H1 (cell line): ENCODE measurements at places on chromosomes 3 and 15. TPM values are rescaled to one million over a fixed set of nuclear protein-coding genes. Genes with fewer than 3 reads are reported as not detected.

DNA sequence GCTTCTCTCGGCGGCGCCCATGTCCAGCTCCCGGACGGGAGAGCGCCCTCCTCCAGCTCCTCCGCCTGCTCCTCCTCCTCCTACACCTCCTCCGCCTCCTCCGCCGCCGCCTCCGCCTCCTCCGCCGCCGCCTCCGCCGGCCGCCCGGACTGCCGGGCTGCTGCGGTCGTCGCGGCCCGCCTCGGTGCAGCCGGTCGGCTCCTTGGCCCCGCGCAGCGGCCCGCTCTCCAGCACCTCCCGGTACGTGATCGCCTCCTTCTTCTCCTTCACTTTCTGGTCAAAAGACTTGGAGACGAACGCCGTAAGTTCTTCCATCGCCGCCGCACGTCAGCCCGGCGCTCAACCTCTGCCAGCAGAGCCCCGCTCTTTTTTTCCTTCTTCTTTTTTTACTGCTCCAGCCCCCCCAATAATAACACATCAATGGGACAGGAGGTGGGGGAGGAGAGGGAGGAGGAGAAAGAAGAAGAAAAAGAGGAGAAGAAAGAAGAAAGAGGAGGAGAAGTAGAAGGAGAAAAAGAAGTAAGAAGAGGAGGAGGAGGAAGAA lies 438 bp downstream of the SHOX2 start:
- no peak for DNase-seq

DNA sequence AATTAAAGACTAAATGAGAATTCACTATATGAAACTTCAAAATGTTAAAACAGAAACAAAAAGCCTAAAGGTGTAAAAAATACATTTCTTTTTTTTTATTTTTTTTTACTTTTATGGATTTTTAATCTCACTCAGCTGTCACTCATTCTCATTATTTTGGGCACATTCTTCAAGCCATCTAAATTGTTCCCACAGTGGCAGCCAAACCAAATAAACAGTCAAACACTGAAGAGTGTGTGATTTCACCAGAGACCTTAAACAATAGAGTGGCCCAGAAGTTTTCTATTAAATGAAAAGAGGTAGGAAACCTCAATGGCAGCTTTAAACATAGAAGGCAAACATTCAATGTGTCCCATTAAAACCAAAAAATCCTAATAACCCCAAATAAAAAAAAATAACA lies 616.1 kb downstream of the OTOL1 start:
- no peak for DNase-seq

MUC4 gene
- total RNA-seq: 1.4 and 2.0 TPM in 2 replicates

GRCh38 chr15:68096099-68096498 lies 42.0 kb downstream of the PIAS1 start:
- DNase-seq: no peak

- no peak for DNase-seq
Observed at GRCh38 chr3:61683549-61684236, 122.3 kb downstream of the PTPRG start.

- DNase-seq: no peak
Observed at GRCh38 chr3:60056404-60056803, 1006.6 kb upstream of the CFAP20DC start.

GOLGA6L4 gene
- 3.6 and 3.7 TPM in 2 replicates for total RNA-seq

GRCh38 chr15:56919609-56920366 lies 1.3 kb downstream of the TCF12 start:
- DNase-seq: peak; percentile 60

ALG1L2 gene
- total RNA-seq: 1.2 and 1.7 TPM in 2 replicates
